Substantia nigra (tissue), 51 donors: ENCODE measurements at places on chromosomes 3 and 15.

- no peak for DNase-seq
Measured at GRCh38 chr3:115659253-115660220, 36.2 kb downstream of the GAP43 start.

DNA sequence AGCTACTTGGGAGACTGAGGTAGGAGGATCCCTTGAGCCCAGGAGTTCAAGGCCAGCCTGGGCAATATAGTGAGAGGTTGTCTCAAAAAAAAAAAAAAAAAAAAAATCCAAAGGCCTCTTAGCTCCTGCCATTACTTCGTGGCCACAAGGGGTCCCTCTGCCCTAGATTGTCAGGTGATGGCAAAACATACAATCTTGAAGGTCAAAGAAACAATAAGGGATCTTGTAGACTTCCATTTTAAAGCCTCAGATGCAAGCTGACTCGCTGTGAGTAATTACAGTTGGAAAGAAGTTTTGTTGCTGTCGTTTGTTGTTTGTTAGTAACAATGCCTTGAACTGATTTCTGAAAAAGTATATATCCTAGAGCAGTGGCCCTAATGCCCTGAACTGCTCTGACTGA is 55.9 kb upstream of the PLCL2 start:
- no peak for DNase-seq

GRCh38 chr15:55823699-55824340 is 80.9 kb upstream of the PRTG start:
- DNase-seq = no peak

- no peak for DNase-seq
Measured at GRCh38 chr15:64930019-64930652, 18.4 kb downstream of the ANKDD1A start.

- DNase-seq = no peak
Measured at GRCh38 chr3:151276038-151276686, 2.2 kb downstream of the P2RY14 start.

GRCh38 chr15:57943171-57943570 is 122.3 kb downstream of the ALDH1A2 start:
- no peak for DNase-seq

DNA sequence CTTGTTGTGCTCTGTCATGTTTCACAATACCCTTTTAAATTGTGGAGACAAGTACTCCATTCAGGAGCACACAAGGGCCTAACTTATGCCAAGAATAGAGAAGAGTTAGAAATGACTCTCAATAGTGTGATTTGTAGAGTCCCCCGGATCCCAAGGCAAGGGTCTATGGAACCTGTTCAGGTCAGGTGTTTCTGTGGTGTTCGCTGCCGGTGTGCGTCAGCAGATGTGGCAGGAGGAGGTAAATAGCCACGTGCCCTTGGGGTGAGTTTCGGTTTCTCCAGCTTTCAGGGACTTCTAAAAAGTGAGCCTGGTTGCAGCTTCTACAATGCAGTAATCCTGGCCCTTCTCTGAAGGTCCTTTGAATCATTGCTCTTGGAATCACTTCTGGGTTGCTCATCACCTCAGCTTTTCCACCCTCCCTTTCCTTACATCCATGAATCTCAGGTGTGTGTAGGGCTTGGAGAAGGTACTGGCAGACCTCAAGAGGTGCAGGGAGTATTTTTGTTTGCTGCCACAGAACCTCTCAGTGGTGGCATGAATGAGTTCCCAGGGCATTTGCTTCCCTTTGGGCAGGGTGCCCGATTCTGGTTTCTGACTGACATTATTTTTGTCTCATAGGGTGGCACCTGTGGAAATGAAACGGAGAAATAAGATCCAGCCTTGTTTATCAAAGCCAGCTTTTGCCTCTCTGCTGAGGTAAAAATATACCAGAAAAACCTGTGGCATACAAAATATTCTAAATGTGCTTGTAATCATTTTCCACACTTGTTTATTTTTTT is 7.3 kb downstream of the ST3GAL6 start:
- peak; percentile 26 for DNase-seq

- DNase-seq = no peak
Measured at GRCh38 chr3:53226142-53226840, 29.5 kb downstream of the TKT start.

- no peak for DNase-seq
Measured at GRCh38 chr15:45087513-45087912, 26.5 kb downstream of the DUOX2 start.

DNA sequence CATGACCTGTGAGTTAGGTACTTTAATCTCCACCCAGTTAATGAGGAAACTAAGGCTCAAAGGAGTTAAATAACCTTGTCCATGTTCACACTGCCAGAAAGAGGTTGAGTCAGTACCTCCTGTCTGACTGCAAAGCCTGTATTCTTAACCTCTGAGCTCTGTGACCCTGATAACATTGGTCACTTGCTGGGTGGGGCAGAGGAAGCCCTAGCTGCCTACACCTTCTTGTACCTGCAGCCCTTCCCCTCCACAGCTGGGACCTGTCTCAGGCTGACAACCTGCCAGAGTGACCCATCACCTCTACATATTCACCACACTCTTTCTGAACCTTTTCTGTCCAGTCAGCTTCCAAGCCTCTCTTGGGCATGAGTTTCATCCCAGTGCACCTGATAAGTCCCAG is 106.1 kb upstream of the HES1 start:
- DNase-seq = no peak

- DNase-seq = no peak
Measured at GRCh38 chr3:183268366-183268765, 15.3 kb downstream of the B3GNT5 start.

DNA sequence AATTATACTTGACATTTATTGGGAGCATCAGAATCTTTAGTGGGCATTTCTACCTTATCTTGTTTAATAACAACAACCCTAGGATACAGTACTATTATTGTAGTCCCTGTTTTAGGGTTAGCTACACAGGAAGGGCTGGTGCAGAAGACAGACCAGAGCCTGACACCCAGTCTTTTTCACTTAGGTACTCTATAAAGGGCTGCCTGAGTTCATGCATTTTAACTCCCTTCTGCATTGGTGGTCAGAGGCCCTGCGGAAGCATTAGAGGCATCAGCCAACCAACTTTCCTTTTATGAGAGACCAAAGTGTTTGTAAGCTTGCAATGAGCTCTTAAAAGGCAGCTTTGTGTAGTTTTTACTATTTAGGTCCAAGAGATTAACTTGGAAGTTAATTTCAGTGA is 105.4 kb downstream of the PLCL2 start:
- no peak for DNase-seq

GRCh38 chr15:81069909-81070308 is 64.2 kb upstream of the CFAP161 start:
- DNase-seq = no peak

- DNase-seq = no peak
Measured at GRCh38 chr3:120092474-120092873, 1.8 kb downstream of the GSK3B start.

DNA sequence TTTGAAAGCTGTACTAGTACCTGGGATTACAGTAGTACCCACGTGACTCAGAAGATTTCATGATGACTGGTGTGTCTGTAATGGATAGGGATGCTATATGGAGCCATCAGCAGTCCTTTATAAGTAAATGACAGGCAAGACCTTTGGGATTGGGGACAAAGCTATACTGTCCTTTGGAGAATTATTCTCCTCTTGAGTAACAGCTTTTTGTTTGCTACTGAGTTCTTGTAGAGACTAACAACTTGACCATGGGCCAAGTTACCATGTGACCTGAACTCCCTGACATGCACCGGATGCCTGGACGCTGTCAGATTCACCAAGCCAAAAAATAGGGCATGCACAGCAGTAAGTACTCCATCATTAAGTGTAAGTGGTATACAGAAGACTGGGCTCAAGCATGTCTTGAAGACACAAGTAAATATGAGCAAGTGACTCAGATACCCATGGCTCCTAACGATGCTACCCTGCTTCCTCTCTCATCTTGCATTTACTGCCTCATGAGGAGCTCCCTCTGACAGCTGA is 12.9 kb downstream of the SEC11A start:
- no peak for DNase-seq

DNA sequence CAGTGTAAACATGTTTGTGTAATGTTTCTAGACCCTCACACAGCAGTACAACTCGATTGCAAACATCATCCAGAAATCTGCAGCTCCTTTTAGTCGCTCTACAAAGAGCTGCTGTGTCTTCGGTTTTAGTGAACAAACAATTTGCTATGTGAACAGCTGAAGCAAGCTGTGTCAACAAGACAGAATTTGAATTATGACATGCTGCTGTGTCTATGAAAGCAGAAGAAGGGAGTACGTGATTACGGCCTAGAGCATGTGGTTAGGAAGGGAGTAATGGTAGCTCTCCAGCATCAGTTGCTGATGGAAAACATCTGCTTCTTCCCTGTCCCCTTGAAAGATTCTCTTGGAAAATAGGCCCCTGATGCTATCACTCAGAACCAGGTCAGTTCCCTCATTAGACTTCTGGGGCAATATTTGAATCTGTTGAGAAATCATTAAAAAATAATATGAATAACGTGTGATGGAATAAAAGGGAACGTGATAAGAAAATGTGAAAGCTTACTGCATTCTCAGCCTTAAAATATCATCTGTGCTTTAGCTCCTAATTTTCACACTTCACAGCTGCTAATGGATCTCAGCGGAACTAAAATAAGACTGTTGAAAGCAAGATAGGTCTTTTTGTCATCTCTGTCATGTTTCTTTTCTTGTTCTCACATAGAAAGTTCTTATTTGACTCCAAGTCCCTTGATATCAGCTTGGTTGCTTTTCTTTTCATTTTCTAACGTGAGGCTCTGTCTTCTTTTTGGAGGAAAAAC is 891.5 kb downstream of the ROBO2 start:
- DNase-seq = no peak

DNA sequence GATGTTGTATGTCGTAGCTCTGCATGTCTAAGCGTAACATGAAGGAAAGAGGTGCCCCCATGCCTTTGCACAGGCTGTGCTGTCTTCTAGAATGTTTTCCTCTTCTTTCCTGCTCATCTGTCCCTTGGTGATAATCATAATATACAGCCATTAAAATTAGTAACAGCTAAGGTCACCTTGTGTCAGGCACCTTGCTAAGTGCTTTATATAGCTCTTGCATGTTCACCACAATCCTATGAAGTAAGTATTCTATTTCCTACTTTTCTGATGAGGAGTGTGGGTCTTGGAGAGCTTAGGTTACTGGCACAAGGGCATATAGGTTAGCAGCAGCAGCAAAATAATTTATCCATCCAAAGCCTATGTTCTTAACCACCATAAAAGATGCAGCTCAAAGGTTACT is 754.4 kb downstream of the NTRK3 start:
- DNase-seq = no peak

DNA sequence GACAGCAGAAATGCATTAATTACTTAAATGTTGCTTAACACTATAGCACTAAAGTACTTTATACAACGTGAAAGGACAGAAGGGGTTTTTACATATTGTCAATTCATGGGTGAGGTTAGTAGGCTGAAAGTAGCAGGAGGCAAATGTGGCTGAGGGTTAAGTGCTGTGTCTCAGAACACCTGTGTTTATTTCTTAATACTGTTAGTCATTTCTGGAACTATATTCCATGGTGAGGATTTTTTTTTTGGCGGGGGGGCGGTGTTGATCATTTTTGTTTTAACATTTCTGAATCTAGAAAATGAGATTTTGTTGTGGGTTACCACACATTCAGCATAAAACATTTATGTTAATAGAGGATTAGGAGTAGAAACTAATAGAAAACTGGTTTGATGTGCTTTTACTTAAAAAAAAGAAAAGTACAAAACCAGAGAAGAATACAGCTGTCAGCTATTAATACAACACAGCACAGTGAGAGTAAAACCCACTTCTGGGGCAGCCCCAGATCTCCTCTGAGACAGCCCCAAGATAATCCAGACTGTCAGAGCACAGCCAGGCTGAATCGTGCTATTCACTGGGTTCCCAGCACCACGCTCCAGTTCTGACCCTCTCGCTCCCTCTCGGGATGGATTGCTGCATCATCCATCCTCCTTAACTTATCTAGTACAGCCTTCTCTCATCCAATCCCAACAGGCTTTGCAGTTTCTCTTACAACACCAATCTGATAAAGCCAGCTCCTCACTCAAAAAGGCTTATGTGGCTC is 307.7 kb downstream of the TUSC7 start:
- no peak for DNase-seq

- DNase-seq = no peak
Measured at GRCh38 chr15:74960995-74961588, 4.5 kb upstream of the RPP25 start.

DNA sequence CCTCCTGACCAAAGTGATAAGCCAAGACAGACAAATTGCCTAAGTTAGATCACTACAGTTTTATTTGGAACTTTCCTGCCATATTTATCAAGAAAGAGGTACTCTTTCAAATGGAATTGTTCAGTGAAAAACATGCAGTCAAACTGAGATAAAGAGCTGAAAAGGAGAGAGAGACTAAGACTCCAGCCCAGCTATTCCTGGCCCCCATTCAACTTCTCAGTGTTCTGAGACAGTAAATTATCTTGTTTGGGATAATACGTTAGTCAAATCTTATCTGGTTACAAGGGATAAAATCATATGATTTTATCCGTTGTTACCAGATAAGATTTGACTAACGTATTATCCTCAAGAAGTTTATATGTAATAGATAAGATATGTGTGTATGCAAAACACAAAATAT is 67.6 kb upstream of the CMC1 start:
- no peak for DNase-seq

DNA sequence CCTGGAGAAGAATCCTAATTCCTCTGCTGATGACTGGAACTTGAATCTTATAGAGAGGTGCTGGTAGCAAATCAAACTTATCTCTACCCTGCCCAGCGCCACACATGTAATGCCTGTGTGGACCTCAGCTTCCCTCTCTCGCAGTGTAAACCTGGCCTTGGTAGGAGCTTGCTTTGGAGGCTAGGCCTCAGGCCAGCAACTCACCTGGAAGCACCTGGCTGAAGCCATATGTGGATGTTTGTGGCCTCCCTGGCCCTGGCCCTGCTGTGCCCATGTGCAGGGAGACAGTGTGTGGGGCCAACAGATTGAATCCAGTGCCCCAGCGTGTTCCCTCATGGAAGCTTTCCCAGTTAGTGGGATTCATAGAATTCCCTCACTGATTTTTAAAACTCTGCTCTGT is 8.4 kb downstream of the TTC21A start:
- no peak for DNase-seq

- no peak for DNase-seq
Measured at GRCh38 chr3:158712443-158712842, 19.8 kb downstream of the RARRES1 start.

- no peak for DNase-seq
Measured at GRCh38 chr15:69325456-69325971, 26.8 kb downstream of the PAQR5 start.

GRCh38 chr3:120338517-120338916 is 10.6 kb downstream of the LRRC58 start:
- DNase-seq = no peak
